ENCODE measurements at places on chromosomes 16 and 17. TPM values are rescaled to one million over a fixed set of nuclear protein-coding genes. Genes with fewer than 3 reads are reported as not detected.

The PSME3 gene
- 66.2 TPM for polyA plus RNA-seq

The CCL1 gene
- polyA plus RNA-seq = not detected

The CHST6 gene
- polyA plus RNA-seq = 1.3 TPM

The ANKRD40CL gene
- 1.4 TPM for polyA plus RNA-seq

- no peak for DNase-seq
Observed at GRCh38 chr17:1091900-1092299, 87.9 kb downstream of the ABR start.

DNA sequence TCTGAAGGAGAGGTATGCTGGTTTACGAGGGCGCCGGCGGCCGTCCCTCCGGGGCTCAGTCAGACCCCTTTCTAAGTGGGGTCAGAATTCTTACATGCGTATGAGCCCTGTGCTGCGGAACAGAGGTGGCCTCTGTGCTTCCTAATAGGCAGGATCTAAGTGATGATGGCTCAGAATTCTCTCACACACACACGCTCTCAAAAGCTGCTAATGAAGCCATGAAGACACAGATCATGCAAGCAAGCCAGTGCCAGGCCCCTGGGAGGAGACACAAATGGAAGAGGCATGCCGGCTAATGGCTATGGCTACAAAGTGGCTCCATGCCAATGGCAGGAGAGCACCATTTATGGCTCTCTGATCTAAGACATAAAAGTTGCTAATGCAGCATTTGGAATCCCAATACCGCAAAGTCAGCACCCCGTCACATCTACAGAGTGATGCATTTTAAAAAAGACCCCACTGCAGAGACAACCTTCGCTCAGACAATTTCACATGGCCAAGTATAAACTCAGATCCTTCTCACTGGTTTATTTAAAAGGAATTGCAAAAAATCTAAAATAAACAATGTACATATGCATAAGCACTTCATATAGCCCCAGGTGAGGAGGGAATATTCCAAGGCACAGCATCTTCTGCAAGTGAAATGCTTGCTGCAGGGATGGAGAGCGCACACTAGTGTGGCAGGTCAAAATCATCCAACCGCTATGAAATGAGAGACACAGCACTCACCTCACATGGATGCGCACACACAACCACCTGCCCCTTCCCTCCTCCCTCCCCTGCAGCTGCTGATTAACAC, 24.5 kb downstream of the NPLOC4 start:
- DNase-seq = no peak

DNA sequence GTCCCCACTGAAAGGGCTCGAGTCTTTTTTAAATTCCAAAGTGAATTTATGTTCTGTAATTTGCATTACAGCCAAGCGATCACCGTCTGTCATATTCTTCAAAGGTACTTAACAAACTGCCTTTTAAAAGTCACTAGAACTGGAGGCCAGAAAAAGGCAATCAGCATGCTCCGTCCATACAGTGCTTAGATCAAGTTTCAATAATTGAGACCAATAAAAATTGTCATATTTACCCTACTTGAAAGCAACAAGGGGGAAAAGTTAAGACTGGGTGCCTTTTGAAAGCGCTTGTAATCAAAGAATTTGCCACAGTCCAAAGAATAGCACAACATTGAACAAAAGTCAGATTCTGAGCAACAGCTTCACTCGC, 9.0 kb upstream of the ZFHX3 start:
- no peak for DNase-seq

- no peak for DNase-seq
Observed at GRCh38 chr17:872855-873254, 90.7 kb downstream of the MRM3 start.

The ACSM2A gene
- 0.29 TPM for polyA plus RNA-seq

DNA sequence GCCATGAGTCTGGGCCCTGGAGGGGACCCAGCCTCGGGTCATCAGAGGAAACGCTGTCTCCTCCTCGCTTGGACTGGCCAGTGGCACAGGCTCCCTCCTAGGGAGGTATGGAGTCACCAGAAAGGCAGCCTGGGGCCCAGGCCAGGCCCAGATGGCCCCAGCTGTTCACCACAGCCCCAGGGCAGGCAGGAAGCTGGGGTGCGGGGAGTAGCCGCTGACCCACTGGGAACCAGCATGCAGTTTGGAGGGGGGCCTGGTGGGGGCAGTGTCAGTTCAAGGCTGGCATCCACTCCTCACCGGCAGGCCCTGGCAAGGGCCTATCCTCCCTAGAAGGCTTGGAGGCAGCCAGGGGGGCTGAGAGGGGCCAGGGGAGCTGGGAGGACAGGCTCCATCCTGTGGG, 48.8 kb downstream of the SDK2 start:
- DNase-seq = peak; percentile 72

The CDH5 gene
- polyA plus RNA-seq = 157 TPM

DNA sequence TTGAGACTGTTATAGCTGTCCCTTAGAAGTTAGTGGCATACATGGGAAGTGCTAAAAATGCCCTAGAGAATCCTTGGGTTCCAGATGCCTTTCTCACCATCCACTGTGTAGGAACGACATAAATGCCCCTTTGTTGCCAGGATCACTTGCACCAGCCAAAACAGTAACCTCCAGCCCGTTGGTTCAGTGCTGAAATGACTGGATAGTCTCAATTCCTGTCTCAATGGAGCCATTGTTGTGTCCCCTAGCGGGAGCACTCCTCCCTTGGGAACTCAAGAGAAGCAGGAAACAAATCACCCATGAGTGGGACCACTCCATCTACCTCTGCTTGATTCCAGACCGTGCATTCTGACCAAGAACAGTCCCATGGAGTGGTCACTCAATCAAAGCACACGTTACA, 23.1 kb downstream of the MPHOSPH6 start:
- no peak for DNase-seq

DNA sequence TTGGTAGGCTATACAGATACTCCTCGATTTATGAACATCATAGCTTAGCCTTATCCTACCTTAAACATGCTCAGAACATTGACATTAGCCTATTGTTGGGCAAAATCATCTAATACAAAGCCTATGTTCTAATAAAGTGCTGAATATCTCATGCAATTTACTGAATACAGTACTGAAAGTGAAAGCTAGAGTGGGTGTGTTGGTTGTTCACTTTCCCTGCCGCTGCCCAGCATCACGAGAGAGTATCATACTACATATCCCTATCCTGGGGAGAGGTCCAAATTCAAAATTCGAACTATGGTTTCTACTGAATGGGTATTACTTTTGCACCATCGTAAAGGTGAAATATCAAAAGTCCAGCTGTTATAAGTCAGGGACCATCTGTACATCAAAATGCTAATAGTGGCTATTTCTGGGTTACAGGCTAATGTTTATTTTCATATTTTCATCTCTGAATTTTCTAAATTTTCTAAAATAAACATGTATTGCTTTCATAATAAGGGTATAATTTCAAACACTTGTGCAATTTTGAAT, 54.5 kb downstream of the NACA2 start:
- peak; percentile 26 for DNase-seq

DNA sequence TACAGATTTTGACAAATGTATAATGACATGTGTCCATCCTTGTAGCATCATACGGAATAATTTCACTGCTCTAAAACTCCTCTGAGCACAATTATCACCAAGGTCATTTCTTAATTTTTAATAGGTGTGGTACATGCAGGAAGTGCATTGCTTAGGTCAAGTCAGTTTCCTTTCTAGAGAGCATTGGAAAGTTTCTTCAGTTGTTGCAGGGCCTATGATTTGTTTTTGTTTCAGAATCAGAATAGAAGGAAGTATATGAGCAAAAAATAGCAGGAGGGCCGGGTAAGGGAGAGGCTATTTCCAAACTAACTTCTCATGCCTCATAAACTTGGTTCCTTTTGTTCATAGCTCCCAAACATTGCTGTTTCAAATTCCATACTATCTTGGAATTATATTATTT, 24.0 kb upstream of the SLFN5 start:
- DNase-seq = no peak

The PYDC1 gene
- polyA plus RNA-seq = not detected

The HES7 gene
- 0.20 TPM for polyA plus RNA-seq

- peak; percentile 71 for DNase-seq
Observed at GRCh38 chr17:40557531-40558299, 7.6 kb downstream of the CCR7 start.

GRCh38 chr17:1638171-1638590, 7.4 kb downstream of the SCARF1 start:
- DNase-seq = peak; percentile 78

The HOXB7 gene
- polyA plus RNA-seq = 10.5 TPM

The COASY gene
- polyA plus RNA-seq = 41.1 TPM

The SEPTIN12 gene
- polyA plus RNA-seq = 0.28 TPM

DNA sequence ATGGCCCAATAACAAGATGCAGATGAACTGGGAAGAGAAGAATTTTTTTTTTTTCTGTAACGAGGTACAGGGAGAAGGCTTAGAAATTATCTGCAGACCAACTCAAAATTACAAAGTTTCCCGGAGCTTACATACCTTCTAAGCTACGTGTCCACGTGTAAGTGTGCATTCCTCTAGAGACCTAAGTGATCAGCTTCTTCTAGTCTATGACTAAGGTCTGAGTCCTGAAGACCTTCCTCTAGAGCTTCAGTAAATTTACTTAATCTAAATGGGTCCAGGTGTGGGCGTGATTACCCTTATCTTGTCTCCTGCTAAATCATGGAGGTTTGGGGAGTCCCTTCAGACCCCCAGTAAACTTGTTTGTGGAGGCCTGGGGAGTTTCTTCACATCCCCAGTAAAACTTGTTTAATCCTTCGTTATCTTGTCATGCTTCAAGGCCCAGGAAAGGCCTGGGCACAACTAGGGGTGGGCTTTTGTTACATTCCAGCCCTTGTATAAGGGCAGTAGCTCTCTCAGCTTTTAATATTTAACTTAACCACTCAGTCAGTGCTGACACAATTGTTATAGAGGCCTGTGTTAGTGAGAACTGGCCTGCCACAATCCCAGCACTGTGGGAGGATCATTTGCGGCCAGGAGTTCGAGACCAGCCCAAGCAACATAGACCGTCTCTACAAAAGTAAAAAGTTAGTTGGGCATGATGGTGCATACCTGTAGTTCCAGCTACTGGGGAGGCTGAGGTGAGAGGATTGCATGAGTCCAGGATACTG, 342.3 kb downstream of the SNX29 start:
- no peak for DNase-seq

The PSMC3IP gene
- polyA plus RNA-seq = 15.9 TPM

- no peak for DNase-seq
Observed at GRCh38 chr16:69057400-69058378, 47.8 kb upstream of the HAS3 start.

The ZNF267 gene
- polyA plus RNA-seq = 9.6 TPM

DNA sequence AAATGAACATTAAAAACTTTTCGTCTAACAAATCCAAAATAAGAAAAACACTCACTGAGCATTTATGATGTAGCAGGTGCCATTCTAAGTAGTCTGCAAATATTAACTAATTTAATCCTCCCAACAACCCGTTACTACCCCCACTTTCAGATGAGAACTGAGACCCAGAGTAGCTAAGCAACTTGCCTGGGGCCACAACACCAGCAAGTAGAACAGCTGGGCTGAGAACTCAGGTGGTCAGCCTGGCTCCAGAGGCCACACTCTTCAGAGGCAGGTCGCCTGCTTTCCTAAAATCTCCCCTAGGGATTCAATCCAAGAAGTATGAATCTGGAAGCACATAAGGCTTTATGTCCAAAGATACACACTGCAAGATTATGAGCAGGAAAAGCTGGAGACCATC, 6.2 kb downstream of the MBTPS1 start:
- no peak for DNase-seq
